HT1080 (cell line): ENCODE measurements at places on chromosomes 7 and 10. TPM values are rescaled to one million over a fixed set of nuclear protein-coding genes. Genes with fewer than 3 reads are reported as not detected.
A peak's percentile ranks its signal among the peaks of the same experiment; 100 is the strongest.

GRCh38 chr10:73263693-73264347 is 11.4 kb upstream of the MRPS16 start:
- DNase-seq = peak; percentile 69

DNA sequence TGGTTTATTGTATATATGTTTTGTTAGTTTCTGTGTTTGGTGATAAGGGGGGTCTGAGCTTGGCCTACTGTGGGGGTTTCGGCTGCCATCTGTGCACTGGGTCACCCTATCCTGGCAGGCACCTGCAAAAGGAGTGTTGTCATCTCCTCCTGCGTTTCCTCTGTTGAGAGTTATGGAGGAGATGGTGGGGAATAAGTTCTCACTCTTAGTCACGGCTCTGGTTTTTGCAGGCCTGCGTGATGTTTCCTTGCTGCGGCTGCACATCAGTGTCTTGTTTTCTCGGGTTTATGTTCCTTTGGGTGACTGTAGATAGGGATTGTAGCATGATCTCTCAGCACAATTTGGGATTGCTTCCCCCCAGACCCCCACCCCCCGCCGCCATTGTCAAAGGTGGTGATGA is 36.8 kb downstream of the CCM2 start:
- DNase-seq = no peak

DNA sequence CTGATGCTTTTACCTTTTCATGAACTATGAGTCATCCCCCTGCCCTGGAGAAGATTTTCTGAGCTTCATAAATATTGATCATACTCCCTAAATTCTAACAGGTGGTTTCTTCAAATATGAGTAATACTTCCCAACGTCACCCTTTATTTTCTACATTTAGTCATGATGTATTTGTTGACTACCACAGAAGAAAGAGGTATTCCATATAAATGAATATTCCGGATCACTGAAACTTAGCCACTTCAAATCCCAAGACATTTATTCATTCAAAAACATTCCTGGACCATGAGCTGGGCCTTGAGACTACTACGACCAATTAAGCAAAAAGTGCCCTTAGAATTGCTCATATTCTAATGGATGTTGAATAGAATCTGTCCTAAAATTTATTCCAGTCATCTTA is 395.8 kb upstream of the NPVF start:
- DNase-seq = no peak

GRCh38 chr10:131043039-131043691 is 268.4 kb downstream of the TCERG1L start:
- DNase-seq = no peak

DNA sequence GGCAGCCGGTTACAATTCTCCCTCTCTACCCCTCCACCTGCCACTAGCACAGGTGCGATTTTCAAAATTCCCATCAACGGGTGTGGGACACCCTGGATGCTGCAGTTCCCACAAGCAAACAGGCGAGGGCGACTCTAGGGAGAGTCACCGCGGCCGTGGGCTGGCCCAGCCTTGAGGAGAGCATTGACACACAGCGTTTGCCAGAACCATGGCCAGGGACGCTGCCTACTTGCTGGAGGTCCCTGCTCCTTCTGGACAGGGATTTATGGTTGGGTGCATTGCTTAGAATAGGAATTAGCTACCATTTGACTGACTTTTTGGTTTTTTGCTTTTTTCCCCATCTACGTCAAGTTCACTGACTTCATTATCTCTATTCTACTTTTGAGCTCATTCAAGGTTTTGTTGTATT is 19.0 kb upstream of the CLDN4 start:
- DNase-seq = peak; percentile 45

GRCh38 chr10:124928087-124928486 is 13.8 kb upstream of the ZRANB1 start:
- no peak for DNase-seq

DNA sequence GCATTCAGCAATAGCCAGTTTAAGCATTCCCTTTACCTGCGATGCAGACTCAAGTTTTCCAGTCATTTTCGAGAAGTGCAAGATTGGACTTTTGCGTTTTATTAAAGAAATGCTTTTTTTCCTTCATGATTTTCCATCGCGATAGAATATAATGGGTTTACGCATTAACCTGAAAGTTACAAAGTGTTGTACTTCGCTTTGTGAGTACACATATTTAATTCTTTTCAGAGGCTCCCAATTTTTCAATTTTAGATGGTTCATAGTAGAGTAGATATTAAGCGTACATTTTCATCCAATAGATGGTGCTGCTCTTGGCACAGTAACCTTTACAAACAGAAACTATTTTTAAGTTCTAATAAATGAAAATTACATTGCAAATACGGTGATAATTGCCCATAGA is 1.3 kb downstream of the PTPRZ1 start:
- DNase-seq = no peak

GRCh38 chr7:77606562-77606961 is 69.5 kb downstream of the PTPN12 start:
- DNase-seq = no peak

DNA sequence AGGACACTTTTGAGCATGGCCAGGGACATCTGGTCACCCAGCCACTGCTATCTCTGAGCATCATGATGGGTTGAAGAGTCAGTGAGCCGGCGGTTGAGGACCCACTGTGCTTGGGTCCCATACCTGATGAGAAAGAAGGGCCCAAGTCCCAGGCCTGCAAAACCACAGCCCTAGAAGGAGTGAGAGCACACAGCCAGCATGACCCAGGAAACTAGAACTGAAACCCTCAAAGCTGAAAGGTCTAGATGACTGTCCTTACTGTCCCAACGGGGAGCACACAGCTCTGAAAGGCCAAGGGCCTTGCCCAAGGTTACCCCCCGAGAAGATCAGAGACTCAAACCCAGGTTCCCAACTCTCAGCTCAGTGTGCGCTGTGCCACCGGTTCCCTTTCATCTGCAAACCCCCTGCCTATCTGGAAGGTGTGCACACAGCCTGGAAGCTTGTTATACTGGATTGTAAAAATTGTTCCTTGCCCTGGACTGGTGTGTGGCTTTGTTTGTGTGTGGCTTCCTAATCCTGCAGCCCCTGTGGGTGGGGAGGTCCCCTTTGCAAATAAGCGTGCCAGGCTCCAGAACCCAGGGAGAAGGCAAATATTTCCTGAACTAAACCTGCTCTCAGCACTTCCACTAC is 22.6 kb upstream of the PSAP start:
- DNase-seq = no peak

DNA sequence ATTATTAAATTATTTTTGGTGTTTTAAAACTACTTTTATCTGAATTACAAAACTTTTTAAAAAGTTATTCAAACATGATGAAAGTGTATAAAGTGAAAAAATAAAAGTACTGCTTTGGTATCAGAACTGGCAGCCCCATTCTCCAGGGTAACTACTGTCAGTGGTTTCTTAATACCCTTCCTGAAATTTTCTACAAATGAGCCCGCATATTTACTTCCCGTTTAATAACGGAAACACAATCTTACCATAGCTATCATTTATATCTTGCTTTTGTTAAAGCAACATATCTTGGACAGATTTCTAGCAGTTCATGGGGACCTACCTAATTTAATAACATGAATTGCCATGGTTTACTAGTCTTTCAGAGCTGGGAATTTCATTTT is 249.9 kb downstream of the RNLS start:
- no peak for DNase-seq

DNA sequence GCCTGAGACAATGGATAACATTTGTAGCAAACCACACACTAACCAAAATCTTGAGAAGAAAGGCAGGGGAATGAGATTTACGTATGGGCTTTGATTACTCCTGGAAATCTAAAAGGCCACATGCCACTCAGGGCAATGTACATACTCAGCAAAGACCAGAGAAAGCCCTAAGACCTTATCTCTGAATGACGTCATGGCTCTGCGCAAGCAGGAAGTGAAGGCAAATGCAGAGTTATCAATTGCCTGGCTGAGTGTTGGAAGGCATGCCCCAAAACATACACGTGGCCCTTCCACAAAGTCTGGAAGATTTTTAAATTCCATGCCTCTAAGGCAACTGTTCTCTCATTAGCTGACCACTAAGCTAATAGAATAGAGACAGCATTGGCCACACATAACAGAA is 90.9 kb upstream of the NRBF2 start:
- no peak for DNase-seq

DNA sequence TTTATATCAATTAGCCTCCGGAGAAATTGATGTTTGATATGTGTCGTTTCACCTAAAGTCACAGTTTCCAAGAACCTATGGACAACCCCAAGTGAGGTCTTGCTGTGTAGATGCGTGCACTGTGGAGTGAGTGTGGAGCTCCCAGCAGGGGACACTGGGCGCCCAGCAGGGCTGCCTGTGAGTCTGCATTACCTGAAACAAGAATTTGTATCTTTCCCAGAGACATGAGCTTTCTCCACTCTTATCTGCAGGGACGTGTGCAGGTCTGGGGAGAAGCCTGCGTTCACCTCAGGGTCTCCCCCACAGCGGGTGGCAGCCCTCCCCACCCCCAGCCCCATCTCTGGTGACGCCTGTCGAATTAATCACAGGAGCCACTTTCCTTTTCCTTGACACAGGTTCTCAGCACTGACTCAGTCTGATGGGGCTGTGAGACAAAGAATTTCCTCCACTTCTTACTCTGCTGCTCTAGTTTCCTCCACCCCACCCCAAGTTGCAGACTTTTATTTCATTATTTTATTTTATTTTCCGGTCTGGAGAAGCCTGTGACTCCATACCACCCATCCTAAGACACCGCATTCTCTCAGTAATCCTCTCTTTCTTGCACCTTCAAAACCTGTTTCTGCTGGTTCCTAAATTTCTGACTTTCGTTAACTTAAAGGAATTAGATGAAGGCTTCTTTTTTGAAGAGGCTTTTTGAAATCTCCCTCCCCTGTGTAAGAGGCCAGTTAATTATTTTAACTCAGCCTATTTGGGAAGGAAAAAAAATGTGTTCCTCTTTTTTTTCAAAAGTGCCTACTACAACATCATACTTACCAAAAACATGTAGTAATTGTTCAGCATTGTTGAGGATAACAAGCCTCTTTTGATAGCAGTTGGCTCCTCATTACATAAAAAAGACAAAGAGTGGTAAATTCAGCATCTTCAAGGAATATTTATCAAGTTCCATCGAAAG is 17.0 kb upstream of the INSIG1 start:
- DNase-seq = peak; percentile 39

DNA sequence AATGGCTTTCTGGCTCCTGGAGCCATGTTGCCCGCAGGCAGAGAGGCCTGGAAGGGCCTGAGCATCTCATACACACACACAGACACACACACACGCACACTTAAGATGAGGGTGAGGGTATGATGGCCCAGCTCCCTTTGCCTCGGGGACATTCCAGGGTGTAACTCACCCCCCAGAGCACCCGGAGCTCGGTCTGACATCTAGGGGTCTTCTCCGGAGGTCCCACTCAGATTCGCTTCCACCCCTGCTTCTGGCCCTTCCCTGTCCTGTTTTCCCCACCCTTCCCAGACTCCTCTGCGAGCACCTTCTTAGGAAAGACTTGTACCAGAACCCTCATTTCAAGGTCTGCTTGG is 304.4 kb downstream of the GRID1 start:
- DNase-seq = no peak

DNA sequence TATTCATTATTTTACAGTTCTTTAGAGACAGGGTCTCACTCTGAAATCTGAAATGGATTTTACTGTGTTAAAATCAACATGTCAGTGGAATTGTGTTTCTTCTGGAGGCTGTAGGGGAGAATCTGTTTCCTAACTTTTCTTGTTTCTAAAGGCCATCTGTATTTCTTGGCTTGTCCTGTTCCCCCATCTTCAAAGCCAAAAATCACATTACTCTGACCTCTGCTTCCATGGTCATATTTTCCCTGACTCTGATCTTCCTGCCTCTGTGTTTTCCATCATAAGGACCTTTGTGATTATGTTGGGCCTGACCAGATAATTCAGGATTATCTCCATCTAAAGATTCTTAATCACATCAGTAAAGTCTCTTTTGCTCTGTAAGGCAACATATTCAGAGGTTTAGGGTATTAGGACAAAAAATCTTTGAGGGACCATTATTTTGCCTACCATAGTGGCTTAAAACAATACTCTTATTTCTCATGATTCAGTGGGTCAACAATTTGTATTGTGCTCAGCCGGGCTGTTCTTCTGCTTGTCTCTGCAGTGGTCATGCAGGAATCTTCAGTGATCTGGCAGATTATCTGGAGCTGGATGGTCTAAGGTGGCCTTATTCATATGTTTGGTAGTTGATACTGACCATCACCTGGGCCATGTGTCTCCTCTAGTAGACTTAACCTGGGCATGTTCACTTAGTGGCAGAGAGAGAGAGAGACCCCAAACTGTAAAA is 5.7 kb downstream of the ANLN start:
- no peak for DNase-seq

Gene HTRA1
- total RNA-seq = 39.4 and 41.7 TPM in 2 replicates

Gene EPHB6
- total RNA-seq = 1.5 and 4.0 TPM in 2 replicates

Gene NEUROD6
- not detected in 2 replicates for total RNA-seq

Gene STEAP1
- 34.7 and 50.3 TPM in 2 replicates for total RNA-seq

Gene HTR5A
- total RNA-seq = not detected in 2 replicates

Gene C10orf90
- total RNA-seq = not detected in 2 replicates
